ENCODE measurements at places on chromosomes 7 and 10.

- no peak for DNase-seq
These were observed 1528.8 kb upstream of the LRRTM3 start for GRCh38 chr10:65396997-65397396.

GRCh38 chr10:5830629-5831445, 17.6 kb upstream of the GDI2 start:
- DNase-seq: no peak

GRCh38 chr10:5346881-5347280, 17.9 kb upstream of the UCN3 start:
- DNase-seq: no peak

DNA sequence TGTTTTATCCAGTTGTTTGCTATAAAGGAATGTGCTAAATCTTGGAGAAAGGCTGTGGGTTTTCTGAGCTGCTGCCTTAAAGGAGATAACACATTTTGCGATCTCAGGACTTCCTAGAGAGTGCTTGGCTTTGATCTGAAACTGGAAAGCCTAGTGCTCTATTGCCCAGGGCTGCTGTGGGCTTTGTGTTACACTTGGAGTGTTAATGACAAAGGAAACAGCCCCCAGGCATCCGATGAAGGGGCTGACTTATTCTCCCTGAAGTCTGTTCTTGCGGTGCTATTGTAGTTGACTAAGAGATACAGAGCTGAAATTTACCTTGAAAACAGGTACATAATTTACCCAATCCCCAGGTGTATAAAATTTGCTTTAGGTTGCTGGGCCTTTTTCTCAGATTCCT, 74.5 kb downstream of the SND1 start:
- no peak for DNase-seq

DNA sequence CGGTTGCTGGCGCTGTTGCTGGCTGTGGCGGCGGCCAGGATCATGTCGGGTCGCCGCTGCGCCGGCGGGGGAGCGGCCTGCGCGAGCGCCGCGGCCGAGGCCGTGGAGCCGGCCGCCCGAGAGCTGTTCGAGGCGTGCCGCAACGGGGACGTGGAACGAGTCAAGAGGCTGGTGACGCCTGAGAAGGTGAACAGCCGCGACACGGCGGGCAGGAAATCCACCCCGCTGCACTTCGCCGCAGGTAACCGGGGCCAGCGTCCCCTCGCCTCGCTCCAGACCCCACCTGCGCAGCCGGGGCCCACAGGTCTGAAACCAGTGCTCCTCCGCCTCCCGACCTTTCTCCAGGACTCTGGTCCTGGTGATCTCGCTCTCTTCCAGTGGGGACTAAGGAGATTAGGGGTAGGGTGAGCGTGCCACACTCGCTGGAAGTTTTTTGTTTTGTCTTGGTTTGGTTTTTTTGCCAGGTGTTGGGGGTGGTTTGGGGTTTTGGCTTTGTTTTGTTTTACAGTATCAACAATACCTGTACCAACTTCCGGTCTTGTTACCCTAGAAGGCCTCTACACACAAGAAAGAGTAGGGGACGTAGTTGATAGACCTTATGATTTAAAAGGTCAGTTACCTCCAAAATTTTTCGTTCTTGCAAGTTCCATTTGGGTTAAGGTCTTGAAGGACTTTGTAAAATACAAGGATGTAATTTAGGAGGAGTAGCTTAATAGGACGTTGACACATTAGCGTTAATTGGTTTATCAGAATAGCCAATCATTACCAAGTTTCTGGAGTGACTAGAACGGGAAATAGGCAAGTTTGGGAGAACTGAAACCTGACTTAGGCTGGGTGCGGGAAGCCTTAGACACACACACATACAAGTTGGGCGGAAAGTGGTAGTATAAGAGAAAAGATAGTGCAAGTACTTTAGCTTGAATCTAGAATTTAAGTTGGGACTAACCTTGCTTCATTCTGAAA, 704 bp downstream of the TNKS2 start:
- DNase-seq: no peak

GRCh38 chr10:3765146-3765545, 19.9 kb downstream of the KLF6 start:
- DNase-seq: no peak

- DNase-seq: no peak
These were observed 412.3 kb upstream of the LRRTM3 start for GRCh38 chr10:66513504-66513903.

GRCh38 chr10:101875068-101875688, 31.6 kb upstream of the KCNIP2 start:
- no peak for DNase-seq

DNA sequence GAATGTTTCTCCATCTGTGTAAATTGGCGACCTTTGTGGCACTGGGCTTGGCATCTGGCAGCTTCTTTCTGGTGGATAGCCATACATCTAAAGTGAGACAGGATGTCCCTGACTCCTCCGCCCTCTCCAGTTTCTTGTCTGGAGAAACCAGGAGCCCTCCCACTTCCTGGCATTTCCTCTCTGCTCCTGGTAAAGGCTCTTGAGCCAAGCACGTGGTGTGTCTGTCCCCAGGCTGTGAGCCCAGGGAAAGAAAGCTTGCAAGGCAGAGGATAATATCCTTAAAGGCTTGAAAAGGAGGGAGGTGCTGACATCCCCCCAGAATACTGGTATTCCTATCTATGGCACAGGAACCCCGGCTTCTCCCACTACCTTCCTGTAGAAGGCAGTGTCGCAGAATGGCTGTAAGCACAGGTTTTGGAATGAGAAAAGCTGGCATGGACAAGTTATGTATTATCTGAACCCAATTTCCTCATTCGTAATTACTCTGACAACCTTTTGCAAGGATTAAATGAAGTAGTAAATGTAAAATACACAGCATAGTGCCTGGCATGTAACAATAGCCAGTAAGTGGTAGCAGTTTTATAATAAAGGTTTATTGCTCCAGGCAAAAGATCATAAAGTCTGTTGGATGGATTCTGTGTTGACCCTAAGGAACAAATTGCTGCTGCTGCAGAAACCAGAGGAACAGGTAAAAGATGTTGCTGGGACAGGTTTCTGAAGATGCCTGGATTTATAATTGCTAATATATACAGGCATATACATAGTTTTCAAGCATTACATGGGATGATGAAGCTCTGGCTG, 11.8 kb upstream of the ACSL5 start:
- DNase-seq: no peak

DNA sequence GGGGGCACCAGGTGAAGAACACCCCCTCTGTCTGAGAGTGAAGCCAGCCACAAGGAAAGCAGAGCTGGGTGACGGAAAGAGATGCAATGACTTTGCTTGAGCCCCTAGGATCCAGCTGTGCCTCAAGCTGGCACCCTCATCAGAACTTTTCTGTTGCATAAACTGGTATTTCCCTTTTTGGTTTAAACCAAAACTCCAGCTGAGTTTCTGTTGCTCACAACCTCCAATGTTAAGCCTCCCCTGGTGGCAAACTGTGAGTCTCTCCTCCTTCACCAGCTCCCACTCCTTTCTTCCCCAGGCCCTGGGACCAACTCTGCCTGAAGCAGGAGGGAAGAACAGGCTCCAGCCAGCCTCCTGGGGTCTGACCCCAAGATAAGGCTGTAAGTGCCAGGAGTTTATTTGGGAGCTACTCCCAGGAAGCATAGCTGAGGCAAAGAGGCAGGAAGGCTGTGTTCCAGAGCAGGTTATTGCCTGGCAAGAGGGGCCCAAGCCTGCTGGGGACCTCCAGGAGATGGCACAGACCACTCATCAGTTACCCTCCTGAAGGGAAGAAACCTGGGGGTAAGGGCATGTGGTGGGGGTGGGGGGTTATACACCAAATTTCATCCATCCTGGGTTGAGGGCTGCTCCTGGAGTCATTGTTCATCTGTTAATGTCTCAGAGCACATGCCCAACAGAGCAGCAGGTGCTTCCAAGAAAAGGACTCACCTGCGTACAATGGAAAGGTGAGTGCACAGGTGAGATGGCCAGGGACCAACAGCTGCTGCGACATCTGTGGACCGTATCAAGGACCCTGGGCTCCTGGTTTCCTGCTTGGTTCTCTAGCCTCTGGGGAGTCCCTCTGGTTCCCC, 73.3 kb upstream of the NANOS1 start:
- DNase-seq: no peak

DNA sequence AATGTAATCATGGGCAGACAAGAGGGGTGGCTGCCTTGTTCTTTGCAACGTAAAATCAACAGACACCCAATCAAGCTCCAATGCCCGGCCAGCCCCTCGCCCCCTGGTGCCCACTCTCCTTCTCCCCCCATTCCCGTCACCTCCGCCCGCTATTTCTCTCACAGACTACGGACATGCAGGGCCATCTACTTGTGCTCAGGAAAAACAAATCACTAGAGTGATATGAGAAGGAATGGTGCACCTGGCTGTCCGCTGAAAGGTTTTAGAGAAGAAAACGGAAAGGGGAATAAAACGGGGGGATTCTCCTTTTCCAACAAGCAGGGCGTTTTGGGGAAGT, 396 bp downstream of the GRM8 start:
- DNase-seq: no peak

GRCh38 chr10:129448539-129448938, 18.5 kb upstream of the MGMT start:
- DNase-seq: no peak
